Suprapubic skin (tissue), 4 donors: ENCODE measurements at places on chromosomes 3 and 15. TPM values are rescaled to one million over a fixed set of nuclear protein-coding genes. Genes with fewer than 3 reads are reported as not detected.

TRIM42 gene
- not detected for total RNA-seq

NPAP1 gene
- total RNA-seq, result not detected

AADACL2 gene
- total RNA-seq, result 23.9 TPM

ITIH1 gene
- total RNA-seq, result not detected

TIMP4 gene
- 6.9 TPM for total RNA-seq

ITIH4 gene
- 3.6 TPM for total RNA-seq

TNNC1 gene
- total RNA-seq, result 1.4 TPM

BNC1 gene
- 37.2 TPM for total RNA-seq

DPPA4 gene
- not detected for total RNA-seq

DNA sequence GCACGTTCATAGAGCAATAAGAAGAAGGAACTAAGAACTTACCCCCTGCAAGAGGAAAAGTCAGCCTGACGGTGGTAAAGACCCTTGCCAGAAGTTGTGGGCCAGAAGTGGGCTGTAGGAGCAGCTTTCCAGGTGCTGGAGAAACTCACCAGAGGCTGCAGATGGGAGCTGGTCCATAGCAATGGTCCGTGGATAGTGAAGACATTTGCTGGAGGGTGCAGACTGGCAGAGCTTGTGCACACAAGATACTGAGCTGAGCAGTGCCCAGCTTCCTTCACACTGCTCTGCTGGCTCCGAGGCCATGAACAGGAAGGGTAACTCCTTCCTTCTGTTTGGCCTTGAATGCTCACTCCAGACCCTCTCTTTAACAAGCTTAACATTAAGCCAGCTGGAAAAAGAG lies 149.8 kb upstream of the BNIP2 start:
- DNase-seq, result no peak

GRCh38 chr3:57093971-57094535 lies 33.6 kb downstream of the SPATA12 start:
- no peak for DNase-seq

- no peak for DNase-seq
Observed at GRCh38 chr3:170437696-170438407, 19.2 kb downstream of the CLDN11 start.

DNA sequence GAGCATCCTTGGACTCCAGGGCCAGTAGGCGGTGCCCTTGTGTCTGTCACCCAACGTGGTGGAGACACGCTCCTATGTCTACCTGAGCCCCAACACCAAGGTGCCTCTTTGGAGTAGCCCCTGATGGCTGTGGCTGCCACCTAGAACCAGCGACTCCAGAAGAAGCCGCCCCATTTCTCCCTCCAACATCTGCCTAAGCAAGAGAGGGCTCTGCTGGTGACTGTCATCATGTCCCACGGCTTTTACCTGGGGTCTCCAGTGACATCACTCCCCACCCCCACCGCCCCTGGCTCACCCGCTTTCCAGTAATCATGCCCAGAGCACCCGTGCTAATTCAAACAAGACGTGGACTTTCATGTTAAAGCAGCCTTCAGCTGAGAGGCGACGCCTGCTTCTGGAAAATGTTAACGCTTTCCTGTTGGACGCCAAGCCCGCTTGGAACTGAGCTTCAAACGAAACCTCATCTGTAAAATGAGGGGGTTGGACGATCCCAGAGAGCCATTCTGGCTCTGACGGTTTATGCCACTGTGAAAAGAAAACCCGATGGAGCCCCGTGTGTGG lies 57.0 kb downstream of the ISG20 start:
- DNase-seq, result peak; percentile 67

DNA sequence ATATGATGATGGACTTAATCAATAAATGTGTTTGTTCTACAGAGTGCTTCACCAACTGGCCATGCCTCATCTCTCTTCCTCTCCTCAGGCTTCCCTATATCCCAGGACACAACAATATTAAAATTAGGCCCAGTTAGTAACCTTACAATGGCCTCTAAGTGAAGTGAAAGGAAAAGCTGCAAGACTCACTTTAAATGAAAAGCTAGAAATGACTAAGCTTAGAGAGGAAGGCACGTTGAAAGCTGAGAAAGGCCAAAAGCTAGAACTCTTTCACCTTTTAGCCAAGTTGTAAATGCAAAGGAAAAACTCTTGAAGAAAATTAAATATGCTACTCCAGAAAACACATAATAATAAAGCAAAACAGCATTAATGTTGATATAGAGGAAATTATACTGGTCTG lies 1010.3 kb downstream of the NAALADL2 start:
- no peak for DNase-seq

DNA sequence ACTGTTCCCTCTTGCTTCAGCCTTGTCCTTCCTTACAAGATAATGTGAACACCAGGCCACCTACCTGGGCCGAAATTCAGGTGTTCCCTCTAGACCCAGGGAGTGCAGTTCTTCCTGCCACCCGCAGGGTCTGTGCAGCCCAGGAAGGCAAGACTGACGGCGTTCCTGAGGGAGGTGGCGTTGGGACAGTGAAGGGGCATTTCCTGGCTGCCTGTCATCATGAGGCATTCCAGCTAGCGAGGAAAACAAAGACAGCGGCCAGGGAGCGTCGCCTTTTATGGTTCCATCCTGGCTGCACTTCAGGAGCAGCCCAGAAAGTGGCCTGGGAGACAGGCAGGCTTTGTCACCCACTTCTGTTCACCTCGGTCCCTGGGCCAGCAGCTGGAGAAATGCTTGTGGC lies 84.8 kb upstream of the WNT5A start:
- DNase-seq, result no peak

DNA sequence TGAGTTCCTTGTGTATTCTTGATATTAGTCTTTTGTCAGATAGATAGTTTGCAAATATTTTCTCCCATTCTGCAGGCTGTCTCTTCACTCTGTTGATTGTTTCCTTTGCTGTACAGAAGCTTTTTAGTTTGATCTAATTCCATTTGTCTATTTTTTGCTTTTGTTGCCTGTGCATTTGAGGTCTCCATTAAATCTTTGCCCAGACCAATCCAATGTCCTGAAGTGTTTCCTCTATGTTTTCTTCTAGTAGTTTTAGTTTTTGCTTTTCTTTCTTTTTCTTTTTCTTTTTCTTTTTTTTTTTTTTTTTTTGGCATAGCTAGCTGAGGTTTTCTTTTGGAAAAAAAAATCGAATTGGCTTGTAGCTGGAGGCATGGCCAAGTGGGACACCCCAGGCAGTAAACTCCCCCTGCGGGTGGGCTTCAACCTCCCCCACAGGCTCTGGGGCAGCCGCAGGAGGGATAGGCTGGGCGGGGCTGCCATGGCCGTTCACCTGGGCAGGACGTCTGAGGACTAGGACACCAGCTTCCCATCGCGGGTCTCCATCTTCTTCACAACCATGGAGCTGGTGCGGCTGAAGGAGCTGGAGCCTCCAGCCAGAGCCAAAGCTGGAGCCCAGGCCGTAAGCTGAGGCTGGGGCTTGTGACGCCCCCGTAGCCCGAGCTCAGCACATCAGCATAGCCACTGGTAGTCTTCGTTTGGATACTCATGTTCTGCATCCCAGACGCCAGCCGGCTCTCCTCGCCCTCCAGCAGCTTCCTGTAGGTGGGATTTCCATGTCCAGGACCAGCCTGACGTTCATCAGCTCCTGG lies 16.2 kb upstream of the PSTPIP1 start:
- DNase-seq, result no peak

- DNase-seq, result no peak
Observed at GRCh38 chr3:193165431-193166120, 75.4 kb upstream of the PLAAT1 start.

DNA sequence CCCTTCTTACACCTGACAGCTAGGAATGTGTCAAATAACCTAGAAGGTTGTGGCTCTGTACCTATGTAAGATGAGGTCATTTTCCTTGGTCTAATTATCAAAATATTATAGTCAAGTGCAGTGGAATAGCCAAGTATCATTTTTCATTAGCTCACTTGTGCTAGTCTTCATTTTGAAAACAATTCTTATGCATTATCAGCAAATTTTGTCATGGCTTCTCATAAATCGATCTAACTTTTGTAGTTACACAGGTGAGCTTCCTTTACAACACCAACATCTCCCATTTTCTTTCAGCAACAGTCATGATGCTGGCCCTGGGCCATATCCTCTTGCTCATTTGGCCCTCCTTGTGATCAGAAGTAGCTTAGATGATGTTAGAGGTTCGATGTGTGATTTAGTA lies 10.3 kb downstream of the TXNRD3 start:
- no peak for DNase-seq

- DNase-seq, result no peak
Observed at GRCh38 chr3:197337214-197337613, 38.8 kb upstream of the DLG1 start.

DNA sequence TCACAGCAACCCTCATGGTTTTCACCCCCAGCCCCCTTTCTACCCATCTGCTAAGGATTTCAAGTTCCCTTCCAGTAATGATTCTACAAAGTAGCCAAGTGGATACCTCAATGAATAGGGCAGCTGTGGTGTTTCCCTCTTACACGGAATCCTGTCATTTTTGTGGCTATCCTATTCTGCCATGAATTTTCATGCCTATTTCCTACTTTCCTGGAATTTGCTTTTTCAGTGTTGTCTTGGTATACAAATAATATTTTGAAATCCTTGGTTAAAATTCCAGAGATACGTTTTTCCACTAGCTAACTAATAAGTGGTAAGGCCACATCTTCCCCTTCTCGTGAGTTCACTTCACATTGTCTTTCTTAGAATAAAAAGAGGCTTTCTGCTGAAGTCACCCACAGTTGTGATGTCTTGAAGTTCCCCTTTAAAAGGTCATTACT lies 7.5 kb downstream of the ADPRH start:
- DNase-seq, result no peak

- DNase-seq, result no peak
Observed at GRCh38 chr3:17194116-17194515, 309.4 kb downstream of the PLCL2 start.

DNA sequence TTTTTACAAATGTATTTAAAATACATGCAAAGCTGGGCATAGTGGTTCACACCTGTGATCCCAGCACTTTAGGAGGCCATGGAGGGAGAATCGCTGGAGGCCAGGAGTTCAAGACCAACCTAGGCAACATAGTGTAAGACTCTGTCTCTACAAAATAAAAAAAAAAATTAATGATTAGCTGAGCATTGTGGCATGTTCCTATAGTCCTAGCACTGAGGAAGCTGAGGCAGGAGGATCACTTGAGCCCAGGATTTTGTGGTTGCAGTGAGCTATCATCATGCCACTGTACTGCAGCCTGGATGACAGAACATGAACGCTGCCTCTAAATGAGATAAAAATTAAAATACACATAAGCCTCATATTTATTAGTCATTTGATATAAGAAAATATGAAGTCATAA lies 142.8 kb downstream of the TCF12 start:
- no peak for DNase-seq

- no peak for DNase-seq
Observed at GRCh38 chr3:140856905-140857304, 84.7 kb upstream of the SLC25A36 start.

DNA sequence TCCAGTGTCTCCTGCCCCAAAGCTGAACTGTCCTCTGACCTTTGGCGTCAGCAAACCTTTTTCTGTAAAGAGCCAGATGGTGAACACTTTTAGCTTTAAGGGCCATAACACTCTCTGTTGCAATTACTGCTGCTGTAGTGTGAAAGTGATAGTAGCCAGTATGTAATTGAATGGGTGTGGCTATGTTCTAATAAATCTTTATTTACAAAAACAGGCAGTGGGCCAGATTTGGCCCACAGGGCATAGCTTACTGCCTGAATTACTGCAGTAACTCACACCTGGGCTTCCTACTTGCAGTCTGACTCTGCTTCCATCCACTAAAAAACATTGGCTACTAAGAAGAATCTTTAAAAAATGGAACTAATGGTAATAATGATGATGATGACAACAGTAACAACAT lies 68.0 kb upstream of the SLC6A11 start:
- DNase-seq, result no peak

DNA sequence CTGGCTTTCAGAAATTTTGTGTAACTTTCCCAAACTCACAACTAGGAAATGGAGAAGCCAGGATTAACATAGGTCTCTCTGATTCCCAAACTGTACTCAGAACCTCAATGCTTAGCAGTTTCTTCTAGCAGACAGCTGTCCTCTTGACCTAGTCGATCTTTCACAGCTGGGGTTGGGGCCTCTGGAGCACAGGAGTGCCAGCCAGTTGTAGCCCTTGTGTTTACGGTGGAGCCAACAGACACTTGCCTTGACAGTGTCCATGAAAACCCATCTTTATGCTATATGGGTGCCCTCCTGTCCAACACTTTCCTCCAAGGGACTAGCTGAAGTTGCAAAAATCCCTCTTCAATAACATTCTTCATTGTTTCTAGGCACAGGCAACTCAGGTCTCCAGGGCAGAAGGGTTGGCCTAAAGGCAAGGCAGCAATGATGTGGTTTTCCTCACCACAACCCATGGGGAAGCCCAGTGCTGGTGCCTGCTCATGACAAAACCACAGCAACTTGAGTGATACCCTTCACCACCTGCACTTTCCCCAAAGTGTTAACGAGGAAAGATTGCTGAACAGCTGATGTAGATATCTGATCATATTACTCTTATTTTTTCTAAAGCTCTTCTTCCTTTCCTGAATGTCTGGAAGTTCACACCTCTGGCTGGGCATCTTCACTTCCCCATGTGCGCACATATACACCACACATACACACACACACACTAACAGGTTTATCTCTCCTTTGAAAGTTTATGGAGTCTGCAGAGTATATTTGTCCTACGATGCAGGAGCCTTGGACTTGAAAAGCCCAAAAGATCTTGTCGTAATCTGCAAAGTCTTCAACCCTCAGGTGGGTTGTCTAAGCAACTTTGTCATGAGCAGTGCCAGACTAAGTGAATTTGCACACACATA lies 11.0 kb upstream of the KNG1 start:
- no peak for DNase-seq

DNA sequence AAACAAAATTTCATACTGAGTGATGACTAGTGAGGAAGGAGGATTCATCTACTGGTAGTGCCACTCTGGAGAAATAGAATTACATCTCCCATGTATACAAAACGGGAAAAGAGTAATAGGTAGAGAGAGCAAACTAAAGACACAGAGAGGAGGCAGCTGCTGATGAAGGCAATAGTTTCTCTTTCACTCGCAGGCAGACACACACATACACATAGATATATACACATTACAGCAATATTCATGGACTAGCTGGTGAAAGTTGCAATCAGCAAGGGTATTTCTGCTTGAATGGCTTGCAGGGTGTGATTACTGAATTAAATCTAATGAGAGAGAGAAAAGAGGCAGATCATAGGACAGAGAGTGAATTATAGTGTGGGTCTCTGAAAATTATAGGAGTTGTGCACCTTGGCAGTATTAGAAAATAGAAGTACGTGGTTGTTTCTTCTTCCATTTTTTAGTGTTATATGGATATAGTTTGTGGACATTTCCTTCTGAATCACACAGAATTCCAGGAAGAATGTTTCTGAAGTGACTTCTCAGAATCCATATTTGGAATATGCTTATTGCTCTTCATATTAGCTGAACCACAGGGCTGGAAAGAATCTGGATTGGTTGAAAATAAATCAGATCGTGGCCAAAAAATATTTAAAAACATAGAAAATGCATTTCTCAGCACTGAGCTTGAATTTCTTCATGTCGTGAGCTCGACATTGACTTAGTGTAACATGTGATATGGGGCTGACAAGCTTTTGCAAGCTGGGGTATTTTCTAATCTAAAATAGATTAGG lies 991.2 kb downstream of the TUSC7 start:
- DNase-seq, result no peak

- DNase-seq, result peak; percentile 98
Observed at GRCh38 chr15:31396881-31397560, 70.4 kb downstream of the KLF13 start.

GRCh38 chr3:173938159-173938558 lies 540.6 kb downstream of the NLGN1 start:
- no peak for DNase-seq
